ENCODE measurements at places on chromosomes 7 and 10.
A peak's percentile ranks its signal among the peaks of the same experiment; 100 is the strongest.

DNA sequence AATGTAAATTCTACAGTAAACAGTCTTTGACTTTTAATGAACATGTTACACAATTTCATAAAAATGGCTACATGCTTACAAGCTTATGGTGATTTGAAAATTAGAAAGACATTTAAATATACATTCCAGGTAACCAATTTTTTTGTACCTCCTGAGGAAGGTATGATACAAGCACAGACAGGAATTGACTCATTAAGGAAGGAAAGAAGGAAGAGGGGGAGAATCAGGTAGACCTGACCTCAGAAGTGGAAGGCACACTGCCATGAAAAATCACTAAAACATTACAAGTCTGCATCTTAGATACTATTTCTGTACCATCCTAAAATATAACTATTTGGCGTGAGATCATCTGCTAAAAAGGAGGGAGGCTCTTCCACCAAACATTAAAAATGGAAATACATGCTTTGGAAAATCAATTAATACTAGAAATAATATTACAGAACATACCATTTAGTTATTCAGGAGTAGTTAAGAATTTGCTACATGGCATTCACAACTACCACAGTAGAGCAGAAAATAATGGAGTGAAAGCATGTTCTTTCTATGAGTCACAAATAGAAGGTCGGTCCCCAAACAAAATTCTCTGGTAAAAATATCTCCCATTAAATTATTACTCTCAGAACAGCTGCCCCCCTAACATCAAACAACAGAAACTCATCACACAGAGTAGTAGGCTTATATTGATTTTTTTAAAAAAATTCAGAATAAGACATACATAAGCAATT, 15.2 kb downstream of the RAB11FIP2 start:
- no peak for DNase-seq

- no peak for DNase-seq
These were observed 18.1 kb downstream of the CEP55 start for GRCh38 chr10:93514521-93514920.

DNA sequence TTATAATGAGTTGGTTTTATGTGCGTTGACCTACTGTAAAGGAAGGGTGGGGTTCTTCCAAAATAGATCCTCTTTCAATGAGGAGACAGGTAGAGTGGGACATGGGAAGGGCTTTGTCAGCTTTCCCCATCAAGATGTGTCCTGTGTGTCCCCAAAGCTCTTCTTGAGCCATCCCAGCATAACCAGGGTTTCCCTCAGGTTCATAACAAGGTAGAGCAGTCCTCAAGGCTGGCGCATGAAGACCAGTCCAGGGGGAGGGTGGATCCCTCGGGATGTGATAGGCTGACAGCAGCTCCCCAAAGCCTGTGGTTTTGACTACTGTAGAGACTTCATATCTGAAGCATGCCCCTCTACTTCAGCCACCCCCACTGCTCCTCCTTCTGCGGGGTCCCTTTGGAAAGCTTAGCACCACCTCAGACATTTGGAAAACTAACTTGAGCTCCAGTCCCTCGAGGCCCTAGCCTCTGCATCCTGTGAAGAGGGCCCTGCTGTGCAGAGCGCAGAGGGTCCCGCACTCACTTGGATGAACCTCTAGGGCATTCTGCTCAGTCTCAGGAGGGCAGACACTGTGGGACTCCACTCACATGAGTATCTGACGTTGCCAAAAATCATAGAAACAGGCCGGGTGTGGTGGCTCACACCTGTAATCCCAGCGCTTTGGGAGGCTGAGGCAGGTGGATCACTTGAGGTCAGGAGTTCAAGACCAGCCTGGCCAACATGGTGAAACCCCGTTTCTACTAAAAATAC, 1.1 kb upstream of the GIMAP8 start:
- DNase-seq, result no peak

GRCh38 chr10:101241840-101242707, 12.8 kb upstream of the LBX1 start:
- no peak for DNase-seq

GRCh38 chr10:116146372-116147140, 126.5 kb downstream of the GFRA1 start:
- DNase-seq, result no peak

- DNase-seq, result no peak
These were observed 383.9 kb downstream of the SORCS1 start for GRCh38 chr10:106780632-106781031.

DNA sequence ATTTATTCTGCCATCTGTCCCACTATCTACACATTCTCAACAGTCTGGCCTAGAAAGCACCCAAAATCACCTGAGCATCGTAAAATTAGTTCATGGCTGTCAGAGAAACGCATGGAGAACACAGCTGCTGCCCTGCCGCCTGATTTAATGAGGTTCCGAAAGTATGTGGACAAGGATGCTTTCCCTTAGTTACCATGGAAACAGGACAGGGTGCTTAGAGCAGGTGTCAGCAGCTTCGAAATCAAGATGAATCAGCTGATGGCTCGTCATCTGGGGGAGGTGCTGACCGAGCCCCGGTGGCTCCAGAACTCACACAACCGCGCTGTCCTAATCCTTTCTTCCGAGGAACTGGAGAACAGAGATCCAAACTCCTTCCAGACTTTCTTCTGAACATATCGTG, 151.5 kb downstream of the TEX36 start:
- no peak for DNase-seq

- DNase-seq, result peak; percentile 50
These were observed 151.1 kb downstream of the SH3PXD2A start for GRCh38 chr10:103703941-103704919.

DNA sequence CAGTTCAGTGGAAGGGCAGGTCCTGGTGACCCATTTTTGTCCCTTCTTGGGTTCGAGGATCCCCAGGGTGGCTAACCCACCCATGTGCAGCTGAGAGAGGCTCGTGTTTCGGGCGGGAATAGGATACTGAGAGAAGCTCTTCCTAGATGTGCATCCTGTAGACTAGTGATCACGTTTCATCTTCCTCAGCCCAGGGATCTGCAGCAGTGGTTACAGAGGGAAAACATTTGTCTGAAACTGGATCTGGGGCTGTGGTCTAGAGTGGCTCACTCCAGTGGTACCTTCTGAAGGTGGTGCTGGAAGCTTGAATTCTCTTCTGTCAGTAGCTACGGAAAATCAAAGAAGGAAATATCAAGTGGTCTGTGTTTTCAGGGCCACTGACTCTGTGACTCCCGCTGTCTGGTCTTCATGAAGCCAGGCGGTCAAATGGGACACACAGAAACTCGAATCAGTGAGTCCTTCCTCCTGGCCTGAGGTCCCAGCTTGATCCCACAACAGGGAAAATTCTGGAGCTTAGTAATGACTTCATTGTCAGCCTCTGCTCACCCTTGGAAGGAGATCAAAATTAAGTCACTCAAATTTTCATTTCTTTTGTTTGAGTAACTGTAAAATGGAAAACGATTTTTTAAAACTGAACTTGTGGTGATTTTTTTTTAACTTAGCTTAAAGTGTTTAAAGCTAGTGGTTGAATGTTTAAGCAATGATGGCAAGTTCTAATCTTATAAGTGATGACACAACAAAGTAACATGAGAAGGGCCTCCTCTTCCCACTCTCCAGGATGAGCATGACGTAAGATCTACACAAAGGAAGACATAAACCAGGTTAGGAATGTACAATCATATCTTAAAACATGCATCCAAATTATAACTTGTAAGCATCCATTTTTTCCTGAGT, 469.3 kb upstream of the KLF6 start:
- DNase-seq, result no peak

- no peak for DNase-seq
These were observed 82.7 kb downstream of the SLC37A3 start for GRCh38 chr7:140315498-140316164.

DNA sequence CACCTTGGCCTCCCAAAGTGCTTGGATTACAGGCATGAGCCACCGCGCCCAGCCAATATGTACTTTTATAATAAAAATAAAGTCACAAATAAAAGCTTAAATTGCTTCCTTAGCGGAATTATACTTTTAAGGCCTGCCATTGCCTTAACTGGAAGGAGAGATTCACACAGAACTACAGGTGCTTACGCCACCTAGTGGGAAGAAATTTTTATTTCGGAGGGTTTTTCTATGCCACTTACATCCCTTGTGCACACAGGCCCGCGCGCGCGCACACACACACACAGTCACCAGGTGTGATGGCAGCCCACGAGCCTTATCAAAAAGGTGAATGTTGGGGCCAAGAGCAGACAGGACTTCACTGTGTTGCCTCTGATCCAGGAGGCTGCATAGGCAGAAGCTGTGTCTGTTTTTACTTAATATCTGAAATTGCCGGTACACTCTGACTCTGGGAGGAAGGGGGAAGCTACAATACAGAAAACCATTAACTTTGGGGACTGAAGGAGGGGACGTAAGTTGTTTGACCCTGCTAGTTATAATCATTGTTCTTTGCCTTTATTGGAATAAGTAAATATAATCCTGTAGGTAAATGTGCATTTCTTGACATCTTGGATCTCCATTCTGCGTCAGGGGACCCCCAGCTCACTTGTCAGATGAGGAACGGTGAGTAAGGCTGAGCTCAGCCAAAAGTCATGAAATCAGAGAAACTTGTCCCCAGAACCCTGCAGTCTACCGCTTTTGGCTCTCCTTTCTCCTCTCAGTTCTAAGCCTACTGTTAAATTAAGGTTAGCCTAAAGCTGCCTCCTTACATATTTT, 87.1 kb downstream of the SLC16A9 start:
- DNase-seq, result peak; percentile 49

GRCh38 chr7:149859369-149859768, 14.4 kb upstream of the ATP6V0E2 start:
- no peak for DNase-seq

GRCh38 chr10:57743711-57744110, 524.0 kb downstream of the IPMK start:
- DNase-seq, result no peak

- no peak for DNase-seq
These were observed 1.5 kb downstream of the ADGRA1 start for GRCh38 chr10:133088956-133089800.

DNA sequence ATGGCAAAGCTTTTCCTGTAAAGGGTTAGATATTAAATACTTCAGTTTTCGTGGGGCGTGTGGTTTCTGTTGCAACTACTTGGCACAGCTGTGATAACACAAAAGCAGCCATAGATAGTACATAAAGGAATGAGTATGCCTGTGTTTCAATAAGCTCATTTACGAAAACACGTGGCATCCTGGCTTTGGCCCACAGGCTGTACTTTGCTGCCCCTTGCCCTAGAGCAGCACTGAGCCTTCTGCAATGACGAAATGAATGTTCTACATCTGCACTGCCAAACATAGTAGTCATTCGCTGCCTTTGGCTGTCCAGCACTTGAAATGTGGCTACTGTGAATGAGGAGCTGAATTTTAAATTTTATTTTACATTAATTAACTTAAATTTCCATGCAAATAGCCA, 376.2 kb upstream of the TPK1 start:
- no peak for DNase-seq

GRCh38 chr10:108465871-108466641, 1301.5 kb upstream of the SORCS1 start:
- no peak for DNase-seq

DNA sequence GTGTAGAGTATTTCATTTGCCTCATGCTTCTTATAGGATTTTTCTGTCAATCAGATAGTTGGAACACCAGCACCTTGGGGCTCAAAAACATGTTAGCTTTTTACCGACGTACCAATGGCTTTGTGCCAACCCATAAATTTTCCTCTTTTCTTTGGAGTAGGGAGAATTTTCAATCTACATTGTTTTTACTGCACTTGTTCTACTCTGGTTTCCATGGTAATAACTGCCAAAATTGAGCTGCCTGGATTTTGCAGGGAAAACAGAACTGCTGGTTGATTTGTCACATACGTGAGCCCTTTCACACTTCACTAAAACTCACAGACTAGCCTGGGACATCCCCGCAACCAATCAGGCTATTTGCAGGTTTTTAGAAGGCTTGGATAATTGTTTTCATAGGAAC, 189.7 kb downstream of the ARHGAP21 start:
- DNase-seq, result no peak

DNA sequence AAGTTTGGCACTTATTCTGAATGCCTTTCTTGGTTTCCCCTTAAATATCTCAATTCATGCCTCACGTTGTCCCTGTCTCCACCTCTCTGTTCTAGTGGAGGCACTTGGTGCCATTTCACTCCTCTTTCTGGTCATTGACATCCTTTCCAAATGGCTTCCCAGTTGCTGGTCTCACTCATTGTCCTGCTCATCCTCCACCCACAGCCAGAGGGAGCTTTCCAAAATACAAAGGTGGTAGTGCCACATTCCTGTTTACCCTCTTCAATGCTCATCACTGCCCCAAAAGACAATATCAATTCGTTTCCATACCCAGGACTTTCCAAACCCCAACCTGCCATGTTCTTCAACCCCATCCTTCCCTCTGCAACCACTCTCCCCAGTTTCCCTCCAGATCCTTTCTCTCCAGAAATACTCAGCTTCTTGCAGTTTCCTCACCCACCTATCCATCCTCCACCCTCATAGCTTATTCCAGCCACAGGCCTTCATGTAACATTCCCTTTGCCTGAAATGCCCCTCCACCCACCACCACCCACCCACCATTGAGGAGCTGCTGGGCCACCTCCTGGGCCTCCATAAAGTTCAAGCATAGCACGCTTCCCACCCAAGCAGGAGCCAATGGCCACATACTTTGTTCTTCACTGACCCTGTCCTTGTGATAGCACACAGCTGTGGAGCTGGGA, 63.1 kb upstream of the ADRB1 start:
- DNase-seq, result no peak

GRCh38 chr7:17038160-17038782, 156.5 kb upstream of the AGR3 start:
- DNase-seq, result no peak

DNA sequence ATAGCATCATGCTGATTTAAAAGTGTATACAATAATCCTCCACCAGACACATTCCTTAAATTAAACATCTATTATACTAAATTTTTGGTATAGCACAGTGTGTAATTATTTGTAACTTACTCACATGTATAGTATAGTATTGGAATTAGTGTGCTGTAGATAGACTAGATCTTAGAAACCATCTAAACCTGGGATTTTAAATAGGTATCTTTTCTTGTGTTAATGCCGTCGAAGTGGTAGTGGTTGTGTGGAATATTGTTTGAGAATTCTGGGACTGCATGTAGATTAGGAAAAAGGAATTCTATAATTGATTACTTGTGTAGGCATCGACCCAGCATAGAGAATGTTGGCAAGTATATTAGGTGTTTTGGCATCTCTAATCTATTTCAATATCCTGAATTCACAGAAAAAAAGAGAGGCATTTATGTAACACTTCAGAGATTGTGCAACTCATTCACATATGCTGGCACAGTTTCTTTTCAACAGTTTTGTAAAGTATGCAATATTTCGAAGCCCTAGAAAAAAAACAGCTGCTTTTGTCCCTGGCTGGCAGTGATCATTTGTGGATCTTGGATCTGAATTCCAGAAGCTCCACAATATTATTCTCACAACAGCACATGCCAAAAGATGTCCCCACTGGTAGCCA, 145.5 kb upstream of the AGR3 start:
- DNase-seq, result no peak

- no peak for DNase-seq
These were observed 29.2 kb upstream of the MKX start for GRCh38 chr10:27774831-27775230.

- DNase-seq, result no peak
These were observed 190.9 kb downstream of the FANK1 start for GRCh38 chr10:126087153-126087680.

- no peak for DNase-seq
These were observed 14.2 kb upstream of the SVIL start for GRCh38 chr10:29648983-29649268.

- no peak for DNase-seq
These were observed 295.0 kb downstream of the BICC1 start for GRCh38 chr10:58807629-58808022.

Data from T-helper 2 cell (primary cell).